ENCODE measurements at places on chromosomes 12 and 14. TPM values are rescaled to one million over a fixed set of nuclear protein-coding genes. Genes with fewer than 3 reads are reported as not detected.

GRCh38 chr14:85616386-85616885 lies 86.5 kb downstream of the FLRT2 start:
- no peak overlapping the region for H3K27ac ChIP-seq
- H3K36me3 ChIP-seq, result no peaks in the 10 kb centered on the region
- no peak for DNase-seq
- H3K4me3 ChIP-seq, result no peak overlapping the region
- H3K4me1 ChIP-seq, result no peaks in the 10 kb centered on the region
- no peaks in the 10 kb centered on the region for H3K27me3 ChIP-seq

- no peaks in the 10 kb centered on the region for H3K36me3 ChIP-seq
- H3K27ac ChIP-seq, result no peak overlapping the region
- no peak overlapping the region for H3K4me3 ChIP-seq
- no peaks in the 10 kb centered on the region for H3K27me3 ChIP-seq
- no peaks in the 10 kb centered on the region for H3K4me1 ChIP-seq
Measured at GRCh38 chr14:21313512-21313911, 33.6 kb downstream of the RPGRIP1 start.

DNA sequence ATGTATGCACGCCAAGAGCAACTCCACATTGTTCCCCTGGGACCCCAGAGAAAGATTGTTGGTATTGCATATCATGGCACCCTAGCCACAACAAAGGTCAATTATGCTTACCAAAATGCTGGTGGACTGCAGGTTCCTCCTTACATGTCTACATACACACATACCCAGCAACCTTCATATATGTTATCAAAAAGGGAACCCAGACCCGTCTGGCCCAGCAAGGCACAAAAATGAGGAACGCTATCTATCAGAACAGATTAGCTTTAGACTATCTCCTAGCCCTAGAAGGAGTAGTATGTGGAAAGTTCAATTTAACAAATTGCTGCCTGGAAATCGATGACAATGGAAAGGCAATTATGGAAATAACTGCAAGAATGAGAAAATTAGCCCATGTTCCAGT lies 61.5 kb downstream of the DHRS2 start:
- H3K4me3 ChIP-seq, result no peak overlapping the region
- no peaks in the 10 kb centered on the region for H3K27me3 ChIP-seq
- no peak for DNase-seq
- no peak overlapping the region for H3K27ac ChIP-seq
- no peaks in the 10 kb centered on the region for H3K36me3 ChIP-seq

DNA sequence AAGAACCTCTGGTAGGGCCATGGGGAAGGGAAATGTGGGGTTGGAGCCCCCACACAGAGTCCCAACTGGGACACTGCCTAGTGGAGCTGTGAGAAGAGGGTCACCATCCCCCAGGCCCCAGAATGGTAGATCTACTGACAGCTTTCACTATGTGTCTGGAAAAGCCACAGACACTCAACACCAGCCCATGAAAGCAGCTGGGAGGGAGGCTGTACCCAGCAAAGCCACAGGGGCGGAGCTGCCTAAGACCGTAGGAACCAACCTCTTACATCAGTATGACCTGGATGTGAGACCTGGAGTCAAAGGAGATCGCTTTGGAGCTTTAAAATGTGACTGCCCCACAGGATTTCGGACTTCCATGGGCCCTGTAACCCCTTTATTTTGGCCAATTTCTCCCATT lies 97.8 kb downstream of the HMGA2 start:
- no peaks in the 10 kb centered on the region for H3K36me3 ChIP-seq
- H3K27me3 ChIP-seq, result no peaks in the 10 kb centered on the region
- no peak overlapping the region for H3K27ac ChIP-seq
- H3K4me3 ChIP-seq, result no peak overlapping the region

AICDA gene
- total RNA-seq, result not detected

DNA sequence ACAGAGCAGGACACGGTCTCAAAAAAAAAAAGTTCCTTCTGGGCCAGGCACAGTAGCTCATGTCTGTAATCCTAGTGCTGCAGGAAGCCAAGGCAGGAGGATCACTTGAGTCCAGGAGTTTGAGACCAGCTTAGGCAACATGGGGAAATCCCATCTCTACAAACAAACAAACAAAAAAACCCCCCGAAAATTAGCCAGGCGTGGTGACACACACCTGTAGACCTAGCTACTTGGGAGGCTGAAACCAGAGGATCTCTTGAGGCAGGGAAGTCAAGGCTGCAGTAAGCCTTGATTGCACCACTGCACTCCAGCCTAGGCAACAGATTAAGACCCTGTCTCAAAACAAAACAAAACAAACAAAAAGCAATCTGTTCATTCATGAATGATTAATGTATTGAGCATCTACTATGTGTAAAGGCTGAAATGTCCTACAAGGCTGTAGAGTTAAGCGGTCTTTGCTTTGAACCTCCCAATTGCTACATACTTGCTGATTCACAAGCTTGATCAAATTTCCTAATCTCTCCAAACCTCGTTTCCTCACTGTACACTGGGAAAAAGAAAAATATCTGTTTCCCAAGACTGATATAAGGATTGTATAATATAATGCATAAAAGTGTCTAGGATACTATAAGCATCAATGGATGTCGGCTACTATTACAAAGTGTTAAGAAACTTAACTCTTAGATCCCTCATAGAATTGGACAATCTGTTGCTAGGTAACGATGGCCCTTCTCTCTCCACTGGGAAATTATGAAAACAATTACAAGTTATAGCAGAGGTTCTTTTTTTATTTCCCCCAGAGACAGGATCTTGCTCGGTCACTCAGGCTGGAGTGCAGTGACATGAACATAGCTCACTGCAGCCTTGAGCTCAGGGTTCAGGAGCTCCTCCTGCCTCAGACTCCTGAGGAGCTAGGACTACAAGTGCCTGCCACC lies 7.9 kb upstream of the RILPL2 start:
- H3K4me3 ChIP-seq, result no peak overlapping the region
- no peak for DNase-seq
- H3K27ac ChIP-seq, result no peak overlapping the region
- H3K27me3 ChIP-seq, result no peaks in the 10 kb centered on the region
- H3K4me1 ChIP-seq, result peaks cover 3% of the 10 kb centered on the region
- no peaks in the 10 kb centered on the region for H3K36me3 ChIP-seq

GRCh38 chr12:53345486-53346188 lies 9.5 kb upstream of the SP7 start:
- H3K36me3 ChIP-seq, result no peaks in the 10 kb centered on the region
- H3K27ac ChIP-seq, result peak overlapping the region; percentile 70
- no peaks in the 10 kb centered on the region for H3K4me1 ChIP-seq
- H3K27me3 ChIP-seq, result no peaks in the 10 kb centered on the region
- DNase-seq, result no peak

DNA sequence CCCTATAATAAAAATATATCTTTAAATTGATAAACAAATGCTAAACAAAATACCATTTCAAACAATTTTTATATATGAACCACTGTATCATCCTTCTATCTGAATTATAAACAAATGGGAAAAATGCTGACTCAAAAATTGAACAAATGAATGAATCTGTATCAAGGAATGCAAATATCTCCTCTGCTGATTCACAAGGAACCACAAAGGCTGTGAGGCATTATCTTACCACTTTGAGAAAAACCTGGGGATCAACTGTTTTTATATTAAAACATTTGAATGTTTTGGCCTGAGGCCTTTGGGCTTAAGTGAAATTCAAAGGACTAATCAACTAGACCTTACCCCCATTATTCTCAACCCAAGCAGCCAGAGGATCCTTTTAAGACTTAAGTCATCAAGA lies 86.3 kb downstream of the EML5 start:
- no peaks in the 10 kb centered on the region for H3K27me3 ChIP-seq
- no peak for DNase-seq
- H3K36me3 ChIP-seq, result no peaks in the 10 kb centered on the region

GRCh38 chr12:123113026-123113425 lies 37.9 kb downstream of the PITPNM2 start:
- H3K4me1 ChIP-seq, result no peaks in the 10 kb centered on the region
- H3K27ac ChIP-seq, result no peak overlapping the region
- H3K4me3 ChIP-seq, result no peak overlapping the region
- DNase-seq, result no peak
- H3K36me3 ChIP-seq, result no peaks in the 10 kb centered on the region

- no peak overlapping the region for H3K27ac ChIP-seq
- H3K4me1 ChIP-seq, result no peaks in the 10 kb centered on the region
- no peaks in the 10 kb centered on the region for H3K36me3 ChIP-seq
- no peaks in the 10 kb centered on the region for H3K27me3 ChIP-seq
- no peak overlapping the region for H3K4me3 ChIP-seq
Measured at GRCh38 chr12:119412811-119413794, 78.6 kb downstream of the CCDC60 start.

- no peaks in the 10 kb centered on the region for H3K27me3 ChIP-seq
- no peak overlapping the region for H3K4me3 ChIP-seq
- H3K36me3 ChIP-seq, result no peaks in the 10 kb centered on the region
Measured at GRCh38 chr14:55977392-55978150, 140.6 kb upstream of the PELI2 start.

NT5DC3 gene
- 3.8 TPM for total RNA-seq

DNA sequence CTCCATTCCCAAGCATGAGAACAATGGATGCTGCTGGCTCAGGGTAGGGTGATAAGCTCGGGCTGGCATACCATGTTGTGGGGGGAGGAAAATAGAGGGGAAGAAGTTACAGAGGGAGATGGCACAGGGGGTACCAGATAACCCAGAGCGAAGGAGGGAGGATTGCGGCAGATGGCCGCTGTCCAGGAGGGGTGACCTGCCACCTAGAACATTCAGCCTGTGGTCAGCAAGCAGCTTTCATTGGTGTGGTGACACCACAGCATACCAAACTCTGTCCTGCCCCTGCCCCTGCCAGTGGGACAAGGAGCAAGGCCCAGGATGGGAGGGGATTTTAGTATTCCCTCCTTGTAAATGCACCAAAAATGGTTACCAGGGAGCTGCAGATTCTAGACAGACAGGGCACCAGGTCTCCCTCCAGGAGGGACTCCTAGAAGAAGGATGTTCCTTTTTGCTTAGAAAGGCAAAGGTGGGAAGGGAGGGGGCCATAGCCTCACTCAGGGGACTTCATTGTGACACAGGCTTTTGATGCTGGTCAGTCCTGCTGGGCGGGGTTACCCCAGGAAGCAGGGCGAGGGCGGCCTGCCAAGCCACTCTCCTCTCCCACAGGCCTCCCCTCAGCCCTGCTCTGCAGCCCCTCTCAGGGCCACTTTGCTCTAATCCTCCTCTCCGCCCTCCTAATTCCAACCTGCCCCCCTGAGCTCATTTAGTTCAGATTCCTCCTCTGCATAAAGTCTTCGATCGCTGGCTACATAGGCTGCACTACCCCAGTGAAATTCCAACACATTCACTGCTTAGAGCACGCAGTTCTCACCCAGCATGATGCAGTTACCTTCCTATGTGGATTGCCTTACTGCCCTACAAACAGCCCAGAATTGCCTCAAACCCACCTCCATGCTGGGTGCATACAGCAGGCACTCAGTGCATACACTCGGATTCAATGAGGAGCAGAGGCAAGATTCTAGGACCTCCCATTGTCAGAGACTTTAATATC lies 36.0 kb upstream of the PLEKHG6 start:
- H3K27ac ChIP-seq, result peak overlapping the region; percentile 92
- no peaks in the 10 kb centered on the region for H3K36me3 ChIP-seq
- no peak for DNase-seq
- H3K4me3 ChIP-seq, result no peak overlapping the region

GRCh38 chr12:40375076-40375475 lies 150.3 kb downstream of the LRRK2 start:
- H3K27ac ChIP-seq, result no peak overlapping the region
- no peak overlapping the region for H3K4me3 ChIP-seq

GRCh38 chr12:75720812-75721641 lies 209.6 kb upstream of the KRR1 start:
- H3K4me1 ChIP-seq, result peaks cover 7% of the 10 kb centered on the region
- peak overlapping the region; percentile 69 for H3K27ac ChIP-seq
- DNase-seq, result peak; percentile 71

DNA sequence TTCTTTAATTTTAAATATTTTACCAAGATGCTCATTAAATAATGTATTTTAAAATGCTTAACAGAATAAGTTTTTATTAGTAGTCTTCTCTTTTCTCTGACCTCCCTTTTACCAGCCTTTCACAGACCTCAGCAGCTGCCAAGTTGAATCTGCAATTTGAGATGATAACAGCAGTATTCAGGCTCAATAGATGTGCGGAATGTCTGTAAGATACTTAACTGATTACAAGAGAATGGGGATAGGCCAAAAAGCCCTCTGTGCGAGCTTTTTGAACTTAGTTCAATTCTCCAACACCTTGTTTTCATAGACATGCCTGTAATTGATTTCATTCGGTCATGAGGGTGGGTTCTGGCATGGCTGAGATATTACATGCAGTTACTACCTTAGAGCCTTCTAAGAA lies 277.2 kb downstream of the TMTC2 start:
- H3K4me3 ChIP-seq, result no peak overlapping the region
- no peak for DNase-seq
- H3K27ac ChIP-seq, result no peak overlapping the region
- H3K27me3 ChIP-seq, result no peaks in the 10 kb centered on the region
- no peaks in the 10 kb centered on the region for H3K36me3 ChIP-seq
